ENCODE measurements at places on chromosomes 2 and 18. TPM values are rescaled to one million over a fixed set of nuclear protein-coding genes. Genes with fewer than 3 reads are reported as not detected.

GRCh38 chr2:53210538-53210937 is 557.1 kb upstream of the CHAC2 start:
- no peak for DNase-seq

DNA sequence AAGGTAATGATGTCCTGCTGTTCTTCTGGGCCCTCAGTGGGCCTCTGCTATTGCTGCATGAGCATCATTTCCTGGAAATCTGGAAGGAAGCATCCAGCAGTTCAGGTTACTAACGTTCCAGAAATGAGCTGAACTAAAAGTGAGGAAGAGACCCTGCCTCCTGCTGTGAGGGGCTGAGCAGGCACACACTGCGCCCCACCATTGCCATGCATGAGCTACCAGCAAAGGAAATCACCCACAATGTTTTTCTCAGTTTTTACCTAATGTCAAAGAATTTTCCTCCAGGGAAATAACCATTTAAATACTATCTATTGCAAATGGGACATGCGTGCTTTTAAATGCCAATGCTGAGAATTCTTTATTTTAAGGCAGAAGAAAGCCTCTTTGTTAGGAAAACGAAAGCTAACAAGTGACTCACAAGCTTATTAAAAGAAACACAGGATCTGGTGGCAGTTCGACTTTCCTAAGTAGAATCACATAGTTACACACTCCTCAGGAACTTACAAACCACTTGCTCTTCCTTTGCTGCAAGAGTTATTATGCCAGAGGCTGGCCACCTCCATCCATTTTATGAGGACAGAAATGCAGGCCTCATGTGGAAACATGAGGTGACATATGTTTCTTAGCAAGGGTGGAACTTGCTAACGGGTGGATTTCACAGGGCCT is 152.6 kb upstream of the TTC39C start:
- no peak for DNase-seq

GRCh38 chr2:205713086-205713485 is 30.8 kb downstream of the NRP2 start:
- DNase-seq: no peak

DNA sequence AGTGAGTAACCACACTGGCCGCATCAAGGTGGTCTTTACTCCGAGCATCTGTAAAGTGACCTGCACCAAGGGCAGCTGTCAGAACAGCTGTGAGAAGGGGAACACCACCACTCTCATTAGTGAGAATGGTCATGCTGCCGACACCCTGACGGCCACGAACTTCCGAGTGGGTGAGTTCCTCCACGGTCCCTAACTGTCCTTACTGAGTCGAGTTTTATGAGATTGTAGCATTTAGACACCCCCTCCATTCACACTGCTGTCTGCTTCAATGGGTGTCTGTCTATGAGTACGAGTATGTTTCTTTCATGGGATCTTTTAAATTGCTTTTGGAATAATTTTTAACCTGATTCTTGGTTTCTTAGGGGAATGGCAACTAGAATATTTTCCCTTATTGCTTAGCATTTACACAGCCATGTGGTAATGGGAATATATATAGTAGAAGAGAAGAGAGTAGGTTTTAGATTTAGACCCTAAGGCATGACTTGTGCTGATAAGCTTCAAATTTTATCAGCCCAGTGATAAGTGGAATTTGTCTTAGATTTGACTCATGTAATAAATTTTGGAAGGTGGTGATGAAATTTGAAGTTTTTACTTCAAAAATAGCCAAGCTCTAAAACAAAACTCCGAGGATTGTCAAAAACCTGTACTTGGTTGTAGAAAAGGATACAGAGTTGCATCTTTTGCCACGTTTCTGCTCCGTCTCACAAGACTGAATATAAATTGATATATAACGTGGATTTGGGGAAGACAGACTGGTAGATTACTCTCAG is 188.2 kb downstream of the LTBP1 start:
- no peak for DNase-seq

GRCh38 chr2:19559596-19560240 is 201.3 kb upstream of the OSR1 start:
- DNase-seq: no peak

- no peak for DNase-seq
Observed at GRCh38 chr2:130728007-130728454, 839 bp upstream of the GPR148 start.

- no peak for DNase-seq
Observed at GRCh38 chr18:13141209-13141608, 77.4 kb upstream of the LDLRAD4 start.

DNA sequence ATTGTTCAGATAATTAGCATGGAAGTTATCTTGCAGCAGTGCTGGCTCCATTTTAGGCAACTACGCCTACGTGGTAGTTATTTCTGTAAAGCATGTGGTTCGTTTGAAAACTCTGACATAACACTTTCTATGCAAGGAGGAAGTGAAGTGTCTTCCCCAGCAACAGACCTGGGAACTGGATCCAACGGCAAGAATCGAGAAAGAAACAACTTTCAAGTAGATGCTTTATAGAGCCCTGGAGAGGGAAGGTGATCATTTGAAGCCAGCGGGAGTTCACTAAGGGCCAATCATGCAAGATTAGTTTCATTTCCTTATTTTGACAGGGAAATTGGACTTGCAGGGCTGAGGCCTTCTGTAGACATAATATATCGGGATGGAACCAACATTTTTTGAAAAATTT is 218.3 kb downstream of the ACKR3 start:
- no peak for DNase-seq

The KCNF1 gene
- 1.3 TPM for polyA plus RNA-seq

The FAM110C gene
- 10.0 TPM for polyA plus RNA-seq

The CFAP65 gene
- polyA plus RNA-seq: 0.56 TPM

Measured in renal pelvis (tissue), 12 donors.